ENCODE measurements at places on chromosomes 3 and 15. TPM values are rescaled to one million over a fixed set of nuclear protein-coding genes. Genes with fewer than 3 reads are reported as not detected.
A peak's percentile ranks its signal among the peaks of the same experiment; 100 is the strongest.

EOMES gene
- polyA plus RNA-seq: not detected

GPR27 gene
- 9.1 TPM for polyA plus RNA-seq

DNA sequence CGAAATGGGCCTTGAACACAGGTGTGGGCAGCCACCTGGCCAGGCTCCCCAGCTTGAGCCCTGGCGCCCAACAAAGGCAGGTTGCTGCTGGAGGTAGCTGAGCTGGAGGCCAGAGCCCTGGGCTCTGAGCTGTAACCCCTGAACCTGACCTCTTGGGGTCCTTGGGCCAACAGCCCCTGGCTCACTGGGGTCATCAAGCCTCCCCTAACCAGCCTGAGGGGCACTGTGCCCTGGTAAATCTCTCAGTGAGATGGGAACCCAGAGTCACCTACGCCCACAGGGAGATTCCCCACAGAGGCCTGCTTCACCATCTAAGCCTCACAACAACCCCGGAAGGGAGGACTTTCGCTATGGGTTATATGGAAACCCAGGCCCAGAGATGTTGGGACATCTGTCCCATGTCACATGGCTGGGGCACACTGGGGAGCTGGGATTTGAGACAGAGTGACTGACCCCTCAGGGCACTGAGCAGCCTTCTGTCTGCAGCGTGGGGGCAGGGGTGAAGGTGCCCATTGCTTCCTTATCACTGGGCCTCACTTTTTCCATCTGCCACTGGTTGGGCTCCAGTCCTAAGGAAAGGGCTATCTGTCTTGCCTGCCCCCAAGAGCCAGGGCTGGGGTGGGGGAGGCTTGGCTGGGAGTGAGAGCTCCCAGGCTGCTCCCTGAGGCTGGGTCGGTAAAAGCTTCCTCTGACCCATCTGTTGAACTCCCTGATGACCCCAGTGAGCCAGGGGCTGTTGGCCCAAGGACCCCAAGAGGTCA, 59.1 kb downstream of the IQSEC1 start:
- DNase-seq: no peak

DNA sequence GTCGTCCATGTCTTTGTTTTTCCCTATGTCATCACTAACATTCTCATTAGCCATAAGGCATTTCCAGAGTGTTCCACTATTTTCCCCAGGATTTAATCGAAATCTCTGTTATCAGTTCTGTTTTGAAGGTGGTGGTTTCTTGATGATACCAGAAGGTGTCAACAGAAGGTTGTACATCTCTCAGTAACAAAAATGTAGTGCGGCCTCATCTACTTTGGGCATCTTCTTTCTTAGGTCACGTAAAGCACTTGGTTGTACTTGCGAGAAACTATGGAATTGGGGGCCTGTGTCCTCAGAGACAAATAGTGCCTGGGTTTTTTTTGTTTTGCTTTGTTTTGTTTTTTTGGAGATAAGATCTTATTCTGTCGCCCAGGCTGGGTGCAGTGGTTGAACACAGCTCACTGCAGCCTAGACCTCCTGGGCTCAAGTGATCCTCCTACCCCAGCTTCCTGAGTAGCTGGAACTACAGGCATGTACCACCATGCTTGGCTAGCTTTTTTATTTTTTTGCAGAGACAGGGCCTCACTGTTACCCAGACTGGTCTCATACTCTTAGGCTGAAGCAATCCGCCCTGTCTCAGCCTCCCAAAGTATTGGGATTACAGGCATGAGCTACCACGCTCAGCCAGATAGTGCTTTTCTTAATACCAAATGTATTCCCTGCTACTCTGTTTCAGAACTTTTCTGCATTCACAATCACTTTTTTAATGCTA, 61.2 kb upstream of the FURIN start:
- DNase-seq: no peak

CAMK2N2 gene
- 0.25 TPM for polyA plus RNA-seq

GRCh38 chr3:8756671-8757070, 12.7 kb downstream of the OXTR start:
- DNase-seq: no peak

NUTM1 gene
- polyA plus RNA-seq: not detected

- peak; percentile 52 for DNase-seq
Observed at GRCh38 chr3:115512565-115513415, 110.5 kb upstream of the GAP43 start.

DNA sequence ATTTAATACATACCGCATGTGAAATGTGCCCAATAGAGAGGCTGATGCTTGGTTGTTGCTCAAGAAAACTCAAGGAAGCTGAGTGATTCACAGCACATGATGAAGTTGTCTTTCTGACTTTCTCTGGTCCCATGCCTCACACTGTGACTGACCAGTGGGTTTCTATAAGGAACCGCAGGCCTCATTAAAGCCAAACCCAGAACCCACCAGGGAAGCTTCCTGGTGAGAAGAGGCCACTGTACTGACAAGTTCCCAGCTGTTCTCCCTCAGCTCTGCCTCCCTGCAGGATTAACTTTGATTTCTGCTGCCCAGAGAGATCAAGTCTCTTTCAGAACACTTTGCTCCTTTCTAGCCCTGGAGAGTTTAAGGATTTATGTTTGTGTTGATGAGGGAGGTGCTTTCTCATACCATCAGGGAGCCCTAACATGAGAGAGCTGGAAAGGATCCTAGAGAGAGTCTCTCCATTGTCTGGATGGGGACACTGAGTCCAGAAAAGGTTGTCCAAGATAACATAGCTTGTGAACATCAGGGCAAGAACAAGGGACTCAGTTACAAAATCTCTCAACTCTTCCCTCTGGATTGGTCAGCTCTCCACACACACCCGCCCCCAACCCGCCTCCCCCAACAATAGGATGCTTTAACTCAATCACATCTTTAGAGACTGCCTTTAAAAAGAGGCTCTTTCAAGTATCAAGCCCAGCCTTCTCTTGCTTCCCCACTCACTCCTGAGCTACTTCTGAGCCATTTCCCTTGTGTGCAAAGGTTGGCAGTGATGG, 303.2 kb upstream of the TLE3 start:
- no peak for DNase-seq

CLSTN2 gene
- polyA plus RNA-seq: 1.3 TPM

- no peak for DNase-seq
Observed at GRCh38 chr3:35992041-35992440, 352.7 kb downstream of the ARPP21 start.

- no peak for DNase-seq
Observed at GRCh38 chr3:132723024-132723950, 1.1 kb upstream of the NPHP3 start.

GRCh38 chr3:141485641-141486495, 959 bp upstream of the RASA2 start:
- no peak for DNase-seq

DNA sequence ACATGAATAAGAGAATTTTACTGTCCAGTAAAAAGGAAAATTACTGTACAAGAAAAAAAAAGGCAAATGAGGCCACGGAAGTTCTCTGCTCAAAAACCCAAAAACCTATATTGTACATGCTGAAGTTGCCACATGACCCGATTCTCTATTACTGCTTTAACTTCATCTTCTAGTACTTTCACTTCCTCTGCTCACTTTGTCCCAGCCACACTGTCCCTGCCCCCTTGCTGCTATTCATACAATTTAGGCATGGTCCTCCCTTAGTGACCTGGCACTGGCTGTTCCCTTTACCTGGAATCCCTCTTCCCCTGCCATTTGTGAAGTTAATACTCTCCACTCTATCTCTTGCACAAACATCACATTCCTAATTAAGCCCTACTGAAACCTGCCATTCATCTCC, 457.4 kb downstream of the MAGI1 start:
- DNase-seq: no peak

DNA sequence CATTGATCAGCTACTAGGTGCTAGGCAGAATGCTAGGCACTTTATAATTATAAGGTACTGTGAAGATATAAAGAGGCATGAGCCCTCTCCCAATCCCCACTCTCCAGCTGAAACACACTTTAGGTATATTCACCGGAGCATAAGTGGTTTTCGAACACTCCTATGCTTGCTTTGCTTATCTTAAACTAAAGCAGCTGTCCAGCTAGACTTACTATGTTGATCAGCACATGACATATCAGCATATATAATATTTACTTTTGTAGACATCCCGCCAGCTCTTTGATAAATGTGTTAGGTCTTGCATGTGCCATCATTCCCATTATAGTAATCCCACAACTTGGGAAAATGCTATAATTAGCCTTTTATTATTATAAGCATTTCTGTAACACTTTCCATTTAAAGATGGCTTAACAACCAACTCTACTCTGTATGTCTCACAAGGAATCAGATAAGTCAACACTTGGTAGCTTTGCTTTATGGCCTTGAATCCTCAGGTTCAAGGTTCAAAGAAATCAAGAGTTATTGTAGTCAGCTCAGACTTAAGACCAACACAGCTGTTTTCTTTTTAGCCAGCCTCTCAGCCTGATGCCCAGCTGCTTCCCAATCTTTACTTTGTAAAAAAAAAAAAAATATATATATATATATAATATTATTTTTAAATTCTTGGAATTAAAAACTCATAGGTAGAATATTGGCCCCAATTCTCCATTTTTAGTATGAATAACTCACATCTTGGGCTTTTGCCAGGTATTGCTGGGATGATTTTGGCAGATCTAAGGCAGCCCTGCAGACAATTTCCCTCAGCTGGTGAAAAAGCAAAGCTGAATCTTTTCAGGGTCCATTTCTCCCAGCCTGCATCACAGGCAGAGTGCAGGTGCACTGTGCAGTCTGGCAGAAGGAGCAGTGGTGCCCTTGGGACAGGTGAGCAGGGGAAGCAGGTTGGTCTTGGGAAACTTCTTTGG, 104.2 kb downstream of the THRB start:
- no peak for DNase-seq

DNA sequence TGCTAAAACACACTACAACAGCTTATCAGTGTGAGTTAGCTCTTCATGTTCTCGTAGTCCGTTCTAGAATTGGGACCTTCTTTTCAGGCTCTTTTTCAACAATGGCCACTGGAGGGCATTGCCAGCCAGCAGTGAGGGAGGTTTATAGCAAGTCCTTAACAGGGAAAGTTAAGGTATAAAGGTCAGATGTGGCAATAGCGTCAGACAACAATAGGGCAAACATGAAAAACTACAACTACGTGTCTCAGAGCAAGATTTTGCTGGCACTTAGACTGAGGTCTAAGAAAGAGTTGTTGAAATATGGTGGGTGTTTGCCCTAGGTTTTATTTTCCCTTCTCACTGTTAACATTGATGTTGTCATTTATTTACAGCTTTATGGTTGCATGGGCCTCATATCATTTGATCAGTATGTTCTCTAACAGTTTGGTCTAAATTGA, 161.4 kb downstream of the GMNC start:
- DNase-seq: no peak

DNA sequence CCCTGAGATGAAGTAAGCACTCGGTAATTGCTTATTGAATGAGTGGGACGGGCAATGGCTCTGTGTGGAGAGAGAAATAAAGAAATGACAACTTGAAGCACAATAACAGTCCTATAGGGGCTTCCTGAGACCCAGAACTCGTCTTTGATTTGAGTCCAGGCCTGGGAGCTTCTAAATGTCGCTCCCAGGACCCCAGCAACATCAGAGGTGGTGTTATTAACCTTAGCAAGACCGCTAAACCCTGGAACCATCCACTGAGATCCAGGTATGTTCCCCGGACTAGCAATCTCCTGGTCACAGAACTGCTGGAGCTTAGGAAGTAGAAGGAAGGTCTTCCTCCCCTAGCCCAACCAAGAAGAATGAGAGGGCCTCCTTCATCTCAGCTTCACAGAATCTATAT, 160.0 kb downstream of the MINAR1 start:
- no peak for DNase-seq

DNA sequence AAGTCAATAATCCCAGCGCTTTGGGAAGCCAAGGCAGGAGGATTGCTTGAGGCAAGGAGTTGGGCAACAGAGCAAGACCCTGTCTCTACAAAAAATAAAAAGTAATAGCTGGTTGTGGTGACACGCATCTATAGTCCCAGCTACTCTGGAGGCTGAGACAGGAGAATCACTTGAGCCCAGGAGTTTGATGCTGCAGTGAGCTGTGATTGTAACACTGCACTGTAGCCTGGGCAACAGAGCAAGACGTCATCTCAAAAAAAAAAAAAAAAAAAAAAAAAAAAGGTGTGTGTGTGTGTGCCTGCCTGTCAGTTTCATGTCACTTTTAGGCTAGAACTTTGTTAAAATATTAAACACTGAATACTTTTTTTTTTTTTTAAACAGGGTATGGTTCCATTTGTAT, 28.4 kb downstream of the DNAJC19 start:
- DNase-seq: no peak
